ENCODE measurements at places on chromosomes 6 and 20. TPM values are rescaled to one million over a fixed set of nuclear protein-coding genes. Genes with fewer than 3 reads are reported as not detected.
A peak's percentile ranks its signal among the peaks of the same experiment; 100 is the strongest.

- DNase-seq = no peak
Measured at GRCh38 chr6:19865178-19865577, 28.0 kb downstream of the ID4 start.

GRCh38 chr20:58492795-58493524, 22.2 kb downstream of the APCDD1L start:
- DNase-seq = no peak

GRCh38 chr6:31661262-31662123, 915 bp upstream of the C6orf47 start:
- no peak for DNase-seq

GRCh38 chr20:32232326-32232886, 24.7 kb downstream of the POFUT1 start:
- no peak for DNase-seq

DNA sequence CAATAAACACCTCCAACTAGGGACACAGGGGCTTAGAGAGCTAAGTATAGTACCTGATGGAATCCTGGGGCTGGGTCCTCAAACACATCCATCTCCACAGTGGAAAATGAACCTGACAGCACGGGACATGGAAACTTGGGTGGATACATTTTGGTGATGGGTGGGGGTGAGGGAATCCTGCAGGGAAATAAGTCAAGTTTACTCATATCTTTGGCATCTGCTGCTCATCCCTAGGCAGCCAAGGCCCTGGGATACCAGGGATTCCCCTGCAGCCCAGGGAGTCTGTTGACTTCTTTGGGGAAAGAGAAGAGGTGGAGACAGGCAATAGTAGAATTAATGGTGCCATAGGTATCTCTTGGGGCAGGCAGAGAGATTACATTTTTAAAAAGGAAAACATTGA, 6.6 kb downstream of the APOBEC2 start:
- DNase-seq = no peak

DNA sequence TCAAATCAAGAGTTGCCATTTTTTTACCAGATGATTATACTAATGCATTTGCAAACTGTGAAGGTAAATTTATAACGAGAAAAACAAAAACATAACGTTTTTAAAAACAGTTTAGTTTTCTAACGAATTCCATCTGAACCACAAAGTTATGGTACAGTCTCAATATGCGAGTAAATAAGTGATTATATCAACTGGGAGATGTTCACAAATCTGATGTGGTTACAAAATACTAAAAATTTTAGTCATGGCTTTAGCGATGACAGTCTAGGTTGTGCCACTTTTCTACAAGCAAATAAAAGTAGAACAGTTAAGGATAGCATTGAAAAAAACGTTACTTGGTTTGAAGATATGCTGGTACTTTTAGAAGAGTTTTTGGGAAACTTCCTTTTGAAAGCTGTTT, 186.8 kb downstream of the FUT9 start:
- DNase-seq = no peak

DNA sequence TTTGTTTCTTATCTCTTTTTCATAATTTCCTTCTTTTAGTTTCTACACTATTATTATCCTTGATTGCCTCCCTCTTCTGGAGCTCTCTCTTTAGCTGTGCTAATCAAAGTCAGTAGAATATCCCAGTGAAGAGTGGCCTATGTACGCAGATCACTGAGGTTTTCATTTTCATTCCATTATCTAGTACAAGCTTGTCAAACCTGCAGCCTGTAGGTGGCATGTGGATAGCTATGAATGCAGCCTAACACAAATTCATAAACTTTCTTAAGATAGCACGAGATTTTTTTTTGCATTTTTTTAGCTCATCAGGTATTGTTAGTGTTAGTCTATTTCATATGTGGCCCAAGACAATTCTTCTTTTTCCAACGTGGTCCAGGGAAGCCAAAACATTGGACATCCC, 825.7 kb upstream of the MAP3K7 start:
- DNase-seq = no peak

DNA sequence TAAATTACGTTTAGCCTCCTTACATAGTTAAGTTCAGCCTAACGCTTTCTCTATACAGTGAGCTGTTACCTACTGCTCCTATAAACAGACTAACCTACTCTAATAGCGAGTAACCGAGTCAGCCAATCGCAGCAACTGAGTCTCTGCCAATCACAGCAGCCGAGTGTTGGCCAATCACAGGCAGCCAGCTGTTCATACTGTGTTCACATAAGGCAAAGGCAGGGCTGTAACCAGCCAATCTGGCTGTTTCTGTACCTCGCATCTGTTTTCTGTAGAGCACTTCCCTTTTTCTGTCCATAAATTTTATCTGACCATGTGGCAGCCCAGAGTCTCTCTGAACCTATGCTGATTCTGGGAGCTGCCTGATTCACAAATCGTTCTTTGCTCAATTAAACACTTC, 263.9 kb upstream of the JARID2 start:
- DNase-seq = no peak

- DNase-seq = no peak
Measured at GRCh38 chr6:100022847-100023246, 28.8 kb upstream of the MCHR2 start.

DNA sequence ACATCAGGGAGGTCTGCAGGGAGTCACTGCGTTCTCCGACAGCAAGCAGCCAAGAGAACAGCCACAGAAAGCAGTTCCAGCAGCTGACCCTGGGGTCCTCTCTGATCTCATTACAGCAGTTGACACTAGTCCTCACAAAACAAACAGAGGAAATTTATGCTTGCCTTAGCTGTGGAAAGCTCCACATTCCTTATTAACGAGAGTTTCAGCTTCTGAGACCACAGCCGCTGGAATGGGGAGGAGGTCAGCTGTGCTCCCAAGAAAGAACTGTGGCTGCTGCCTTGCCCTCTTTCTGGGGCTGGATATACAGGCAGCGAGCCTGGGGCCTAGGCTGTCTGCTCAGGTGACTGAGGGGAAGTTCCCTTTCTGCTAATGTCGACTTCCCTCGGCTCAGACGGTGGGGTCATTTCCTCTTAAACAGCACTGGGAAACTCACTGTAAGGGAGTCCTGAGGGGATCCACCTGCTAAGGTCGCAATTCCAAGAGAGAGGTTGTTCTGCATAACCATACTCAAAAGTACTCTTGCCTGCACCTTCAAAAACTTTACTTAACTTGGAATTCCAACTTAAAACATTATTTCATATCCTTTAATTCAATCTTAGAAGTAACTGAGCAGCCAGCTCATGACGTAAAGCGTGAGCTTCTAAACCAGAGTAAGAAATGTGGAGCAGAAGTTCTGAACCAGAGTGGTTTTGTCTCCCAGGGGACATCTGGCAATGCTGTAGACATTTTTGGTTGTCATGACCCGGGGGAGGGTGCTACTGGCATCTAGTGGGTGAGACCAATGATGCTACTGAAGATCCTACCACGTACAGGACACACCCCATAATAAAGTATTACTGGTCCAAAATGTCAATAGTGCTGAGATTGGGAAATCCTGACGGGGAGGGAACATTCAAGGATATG, 80.3 kb downstream of the BACH2 start:
- no peak for DNase-seq

GRCh38 chr6:127518710-127519468, at the start of gene MTCL3:
Gene MTCL3 (minus strand): TSS chr6:127519335.
- DNase-seq = no peak

- no peak for DNase-seq
Measured at GRCh38 chr6:41122918-41123317, 31.2 kb downstream of the TREML1 start.

- DNase-seq = no peak
Measured at GRCh38 chr6:18425218-18425617, 38.1 kb downstream of the RNF144B start.

DNA sequence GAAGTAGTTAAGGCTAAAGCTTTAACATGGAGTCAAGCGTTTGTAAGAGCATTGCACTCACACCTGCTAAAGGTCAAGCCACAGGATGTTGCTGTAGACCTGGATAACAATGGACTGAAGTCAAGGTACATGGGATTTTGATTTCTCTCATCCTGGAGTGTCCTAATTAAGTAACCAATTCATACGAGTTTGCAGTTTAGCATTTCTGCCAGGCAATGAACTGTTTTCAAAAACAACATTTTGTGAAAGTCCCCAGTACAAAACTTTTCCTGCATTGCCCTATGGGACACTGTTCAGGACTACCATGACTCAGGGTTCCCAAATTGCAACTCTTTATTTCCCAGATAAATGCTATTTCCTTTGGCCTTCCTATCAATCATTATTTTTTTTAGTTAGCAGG, 17.4 kb upstream of the SIRPB1 start:
- DNase-seq = no peak

DNA sequence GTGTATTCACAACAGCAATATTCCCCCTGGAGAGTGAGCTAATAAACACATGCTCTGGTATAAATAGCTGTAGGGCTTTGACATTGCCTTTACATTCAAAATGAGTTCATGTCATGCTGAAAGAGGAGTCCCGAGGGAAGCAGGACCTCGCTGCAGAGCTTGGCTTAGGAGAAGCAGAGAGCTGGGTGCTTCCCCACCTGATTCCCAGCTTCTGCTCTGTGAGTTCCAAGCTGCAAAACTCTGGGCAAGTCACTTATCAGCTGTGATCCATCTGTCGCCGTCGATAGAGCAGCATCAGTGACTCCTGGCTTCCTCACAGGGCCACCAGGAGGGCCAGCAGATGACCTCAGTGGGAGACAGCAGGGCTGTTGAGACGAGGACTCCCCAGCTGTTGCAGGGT, 241.8 kb downstream of the ANKRD60 start:
- no peak for DNase-seq

DNA sequence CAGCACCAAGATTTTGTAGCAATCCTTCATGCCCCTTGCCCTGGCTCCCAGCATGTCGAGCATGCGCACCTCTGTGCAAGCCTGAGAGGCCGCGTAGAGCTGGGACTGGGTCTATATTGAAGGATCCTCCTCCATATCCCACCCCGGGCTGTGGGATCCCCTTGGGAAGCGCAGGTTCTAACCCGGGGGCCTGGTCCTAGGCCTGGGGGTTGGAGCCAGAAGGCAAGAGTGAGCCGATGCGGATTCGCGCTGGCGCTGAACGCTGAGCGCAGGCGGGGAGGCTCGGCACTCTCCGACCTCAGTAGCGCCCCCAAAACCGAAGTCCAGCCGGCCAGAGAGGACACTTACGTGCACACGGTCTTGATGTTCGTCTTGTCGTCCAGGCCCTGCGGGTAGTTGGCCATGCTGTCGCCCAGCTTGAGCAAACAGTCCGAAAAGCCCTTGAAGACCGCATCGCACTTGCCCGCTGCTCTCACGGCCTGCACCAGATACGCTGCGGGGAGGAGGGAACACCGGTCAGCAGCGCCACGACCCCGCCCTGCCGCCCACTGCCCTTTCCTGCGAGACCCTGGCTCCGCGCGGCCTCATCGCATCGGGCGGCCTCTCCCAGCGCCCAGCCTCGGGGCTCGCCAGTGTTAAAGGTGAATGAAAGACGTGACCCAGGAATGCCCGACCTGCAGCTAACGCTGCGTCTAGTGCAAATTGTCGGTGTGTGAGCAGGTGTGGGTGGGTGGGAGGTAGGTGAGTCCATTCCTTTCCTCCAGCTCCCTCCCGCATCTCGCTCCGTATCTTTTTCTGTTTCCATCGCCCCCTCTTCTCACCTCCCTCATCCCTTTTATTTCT, 4.5 kb downstream of the NRN1 start:
- no peak for DNase-seq

DNA sequence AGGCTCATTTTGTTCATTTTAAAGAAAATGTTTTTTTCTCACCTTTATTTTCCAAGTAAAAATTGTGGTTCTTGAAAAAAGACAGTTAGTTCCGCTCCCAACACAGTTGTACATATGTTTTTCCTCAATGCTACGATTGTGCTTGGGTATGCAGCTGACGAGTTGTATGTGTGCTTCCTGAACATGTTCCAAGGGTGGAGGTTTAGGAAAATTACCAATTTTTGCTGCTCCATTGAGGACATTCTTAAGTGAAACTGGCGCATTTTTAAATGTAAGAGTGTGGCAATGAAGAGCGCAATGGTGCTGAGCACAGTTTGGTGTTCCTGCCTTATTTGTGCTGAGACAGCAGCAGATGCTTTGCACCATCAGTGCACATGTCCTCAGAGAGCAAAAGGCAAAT, 70.3 kb upstream of the CLDN20 start:
- DNase-seq = no peak

- no peak for DNase-seq
Measured at GRCh38 chr6:105374010-105374420, 28.9 kb downstream of the PREP start.

- no peak for DNase-seq
Measured at GRCh38 chr20:59374261-59374660, 73.8 kb downstream of the EDN3 start.

DNA sequence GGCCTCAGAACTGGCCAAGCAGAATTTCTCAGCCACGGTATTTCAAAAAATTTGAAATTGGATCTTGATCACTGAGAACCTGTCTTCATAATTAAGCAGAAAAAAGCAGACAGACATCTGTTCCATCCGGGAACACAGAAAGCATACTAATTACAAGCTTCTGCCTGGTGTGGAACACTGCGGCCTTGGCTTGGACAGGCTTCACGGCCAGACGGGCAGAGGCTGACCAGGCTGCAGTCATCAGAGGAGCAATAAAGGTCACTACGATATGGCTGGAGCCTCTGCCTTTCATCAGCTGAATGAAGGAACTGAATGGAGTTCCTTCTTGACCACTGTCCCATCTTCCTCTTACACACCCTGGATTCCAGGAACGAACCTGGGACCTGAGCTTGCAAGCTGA, 3.9 kb upstream of the NRSN1 start:
- DNase-seq = no peak

GRCh38 chr20:60586269-60587050, 628.2 kb downstream of the CDH26 start:
- DNase-seq = peak; percentile 67

DNA sequence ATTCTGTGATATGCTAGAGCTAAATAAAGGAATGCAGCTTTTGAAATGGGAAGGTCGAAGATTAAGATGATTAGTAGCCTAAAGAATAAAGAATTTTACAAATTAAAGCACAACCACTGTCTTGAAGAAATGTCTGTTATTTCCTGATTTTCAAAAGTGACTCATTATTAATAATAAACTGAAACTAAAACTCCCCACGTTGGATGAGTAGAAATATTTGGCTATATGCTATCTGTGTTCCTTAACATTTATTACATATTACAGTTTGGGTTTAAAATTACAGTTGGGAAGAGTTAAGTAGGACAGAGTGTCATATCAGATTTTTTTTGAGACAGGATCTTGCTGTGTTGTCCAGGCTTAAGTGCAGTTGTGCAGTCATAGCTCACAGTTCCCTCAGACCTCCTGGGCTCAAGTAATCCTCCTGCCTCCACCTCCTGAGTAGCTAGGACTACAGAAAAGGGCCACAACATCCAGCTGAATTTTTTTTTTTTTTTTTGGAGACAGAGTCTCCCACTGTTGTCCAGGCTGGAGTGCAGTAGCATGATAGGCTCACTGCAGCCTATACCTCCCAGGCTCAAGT, 47.1 kb downstream of the AKIRIN2 start:
- no peak for DNase-seq

GRCh38 chr6:26180346-26180745, 93.1 kb downstream of the HFE start:
- DNase-seq = no peak

- DNase-seq = no peak
Measured at GRCh38 chr6:30500421-30501355, 11.4 kb downstream of the HLA-E start.

GRCh38 chr6:109498052-109498451, 15.0 kb upstream of the ZBTB24 start:
- no peak for DNase-seq

TUBB gene
- 292 TPM for total RNA-seq

ZBTB22 gene
- 23.2 TPM for total RNA-seq

BNIP5 gene
- not detected for total RNA-seq

TGIF2 gene
- total RNA-seq = 25.3 TPM

TREML2 gene
- total RNA-seq = 0.58 TPM
